ENCODE measurements at places on chromosomes 3 and 15.

DNA sequence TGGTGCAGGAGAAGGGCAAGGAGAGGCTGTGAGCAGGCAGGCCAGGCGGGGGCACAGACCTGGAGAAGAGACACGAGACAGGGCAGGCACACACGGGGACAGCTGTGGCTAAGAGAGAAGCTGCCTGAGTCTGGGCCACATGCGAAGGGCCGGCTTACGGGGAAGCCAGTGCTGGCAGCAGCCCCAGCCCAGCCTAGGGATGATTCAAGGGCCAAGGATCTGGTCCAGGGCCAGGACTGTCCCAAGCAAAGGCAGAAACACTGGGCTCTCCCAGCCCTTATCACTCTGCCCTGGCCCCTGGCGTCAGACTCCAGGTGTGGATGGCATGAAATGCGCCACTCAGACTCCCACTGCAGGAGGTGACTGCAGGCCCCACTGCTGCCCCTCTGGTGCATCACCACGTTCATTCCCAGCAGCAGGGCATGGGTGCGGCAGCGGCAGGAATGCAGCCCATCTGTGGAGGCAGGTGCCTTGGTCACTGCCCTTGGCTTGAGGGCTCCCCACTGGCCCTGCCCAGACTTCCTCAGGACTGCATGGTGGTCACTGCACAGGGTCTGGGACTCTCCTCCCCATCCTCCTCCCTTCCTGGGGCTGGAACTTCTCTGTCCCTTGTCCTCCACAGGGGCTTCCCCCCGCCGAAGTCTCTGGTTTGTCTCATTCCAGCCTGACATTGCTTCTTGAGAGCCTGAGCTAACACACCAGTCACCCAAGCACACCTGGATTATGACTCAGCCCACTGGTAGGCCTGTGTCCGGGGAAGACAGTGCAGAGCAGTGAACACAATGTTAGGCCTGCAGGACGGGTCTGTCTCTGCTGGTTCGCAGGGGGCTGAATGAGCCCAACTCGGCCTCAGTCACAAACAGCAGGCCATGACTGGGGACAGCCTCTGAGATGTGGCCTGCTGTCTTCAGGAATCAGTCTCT, 69.3 kb downstream of the TBC1D2B start:
- DNase-seq: no peak

DNA sequence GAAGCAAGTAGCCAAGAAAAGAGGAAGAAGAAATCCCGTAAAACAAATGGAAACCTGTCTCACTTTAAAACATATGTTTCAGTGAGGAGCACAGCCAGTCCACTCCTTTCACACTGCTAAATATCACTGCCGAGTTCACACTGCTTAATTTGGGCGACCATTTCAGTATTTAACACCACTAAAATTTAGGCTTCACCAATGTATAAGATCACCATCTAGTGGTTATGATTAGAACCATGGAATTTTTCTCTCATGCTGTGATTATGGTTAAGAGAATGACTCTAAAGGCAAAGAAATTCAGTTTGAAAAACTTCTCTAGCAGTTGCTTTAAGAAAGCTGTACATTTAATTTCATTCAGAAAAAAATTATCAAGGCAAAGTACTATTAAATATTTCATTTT, 16.6 kb downstream of the SLC4A7 start:
- peak; percentile 51 for DNase-seq

GRCh38 chr15:91845720-91846119, 7.8 kb upstream of the SLCO3A1 start:
- no peak for DNase-seq

- no peak for DNase-seq
These were observed 16.2 kb downstream of the ACAD11 start for GRCh38 chr3:132643366-132643765.

DNA sequence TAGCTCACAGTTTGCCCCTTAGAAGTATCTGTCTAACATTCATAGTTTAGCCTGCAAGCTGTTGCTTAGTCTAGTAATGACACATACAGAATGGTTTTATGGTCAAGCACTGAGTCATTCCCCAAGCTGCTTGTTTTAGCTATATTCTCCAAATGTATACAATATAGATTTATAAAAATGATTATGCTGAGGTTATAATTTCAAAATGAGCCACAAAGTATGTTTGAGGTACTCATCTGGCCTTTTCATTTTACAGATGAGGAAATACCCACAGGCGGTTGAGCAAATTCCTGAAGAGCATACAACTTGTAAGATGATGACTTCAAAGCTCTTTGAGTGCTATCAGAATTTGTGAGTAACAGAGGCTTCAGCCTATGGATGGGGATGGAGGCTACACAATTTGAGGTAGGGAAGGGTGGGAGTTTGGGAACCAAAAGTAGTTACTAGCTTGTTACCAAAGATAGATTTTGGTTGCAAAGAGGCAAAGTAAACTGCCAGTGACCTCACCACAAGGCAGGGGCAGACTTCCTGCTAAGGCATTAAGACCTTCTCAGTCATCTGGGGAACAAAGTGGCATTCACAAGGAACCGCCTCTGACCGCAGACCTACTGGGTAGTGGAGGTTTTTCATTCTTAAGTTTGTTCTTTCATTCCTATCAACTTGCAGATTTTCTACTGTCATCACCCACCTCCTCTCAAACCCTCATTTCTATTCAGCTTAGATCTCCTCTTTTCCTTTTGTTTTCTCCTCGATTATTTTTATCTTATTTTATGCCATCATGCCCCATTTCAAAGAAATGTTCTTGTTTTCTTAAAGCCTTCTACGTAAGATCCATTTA, 257.2 kb upstream of the NECTIN3 start:
- no peak for DNase-seq

DNA sequence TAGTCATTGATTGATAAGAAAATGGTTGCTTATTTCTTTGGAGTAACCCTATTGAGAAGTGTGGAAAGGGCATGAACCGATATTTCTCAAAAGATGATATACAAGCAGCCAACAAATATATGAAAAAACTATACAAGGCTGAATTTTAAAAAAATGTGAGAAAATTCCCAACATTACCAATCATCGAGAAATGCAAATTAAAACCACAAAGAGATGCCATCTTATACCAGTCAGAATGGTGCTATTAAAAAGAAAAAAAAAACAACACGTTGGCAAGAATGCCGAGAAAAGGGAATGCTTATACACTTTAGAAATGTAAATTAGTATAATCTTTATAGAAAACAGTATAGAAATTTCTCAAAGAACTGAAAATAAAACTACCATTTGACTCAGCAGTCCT, 77.7 kb upstream of the ROBO1 start:
- DNase-seq: no peak

- DNase-seq: peak; percentile 31
These were observed 1.0 kb downstream of the C15orf61 start for GRCh38 chr15:67521783-67522568.

All from midbrain (tissue), 1 donor.